ENCODE measurements at places on chromosomes 2 and 18.

GRCh38 chr18:24922491-24922890 lies 429.5 kb downstream of the ZNF521 start:
- no peak for DNase-seq

- DNase-seq = no peak
Observed at GRCh38 chr18:24006712-24007313, 7.7 kb upstream of the TTC39C start.

DNA sequence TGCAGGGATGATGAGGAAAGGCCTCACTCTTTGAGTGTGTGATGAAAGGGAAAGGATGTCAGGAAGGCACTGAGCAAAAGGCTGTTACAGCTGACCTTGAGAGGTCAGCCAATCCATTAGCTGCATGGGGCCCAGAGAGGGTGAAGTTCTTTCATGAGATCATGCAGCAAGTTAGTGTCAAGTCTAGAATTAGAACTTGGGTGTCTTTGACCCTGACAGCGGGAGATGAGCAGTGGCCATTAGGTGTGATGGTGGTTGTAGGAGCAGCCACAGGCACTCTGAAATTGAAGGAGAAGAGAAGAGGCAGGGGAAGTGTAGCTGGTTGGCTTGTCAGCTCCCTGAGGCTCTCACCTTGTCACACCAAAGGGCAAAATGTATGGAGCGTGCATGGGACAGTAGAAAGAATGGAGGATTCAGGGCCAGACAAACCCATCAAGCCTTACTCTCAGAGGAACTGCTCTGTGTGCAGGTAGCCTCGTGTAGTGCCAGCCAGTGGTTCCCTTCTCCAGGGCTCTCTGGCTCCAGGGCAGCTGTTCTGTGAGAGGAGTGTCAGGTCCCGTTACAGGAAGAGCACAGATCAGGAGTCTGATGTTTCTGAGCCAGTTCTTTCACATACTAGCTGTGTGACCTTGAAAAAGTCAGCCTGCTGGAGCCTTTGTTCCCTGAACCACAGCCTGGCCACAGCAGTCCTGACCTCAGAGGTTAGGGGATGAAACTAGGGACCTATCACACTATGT lies 35.9 kb downstream of the MAP4K4 start:
- no peak for DNase-seq

- DNase-seq = no peak
Observed at GRCh38 chr2:45011121-45011520, 1.9 kb upstream of the SIX2 start.

Measured in prostate gland (tissue), 2 donors.